Stimulated activated CD8-positive, alpha-beta memory T cell treated with anti-CD3 and anti-CD28 coated beads, Interleukin-7, amount 100 ng/mL, for 48 hours (primary cell): ENCODE measurements at places on chromosomes 2 and 18.
A peak's percentile ranks its signal among the peaks of the same experiment; 100 is the strongest.

DNA sequence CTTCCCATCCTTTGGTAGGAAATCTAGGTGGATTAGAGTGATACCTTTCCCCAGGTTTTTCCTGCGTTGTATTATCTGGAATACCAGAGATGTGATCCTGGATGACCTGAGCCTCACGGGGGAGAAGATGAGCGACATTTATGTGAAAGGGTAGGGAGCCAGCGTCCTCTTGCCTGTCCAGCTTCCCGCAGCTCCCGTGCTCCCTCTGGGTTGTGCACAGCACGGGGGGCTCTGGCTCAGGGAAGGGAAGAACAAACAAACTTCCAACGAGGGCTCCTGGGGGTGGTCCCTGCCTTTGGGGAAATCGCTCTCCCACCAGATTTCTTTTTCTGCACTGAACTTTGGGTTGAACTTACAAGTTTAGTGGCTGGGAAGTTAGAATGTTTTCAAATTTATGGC is 215.7 kb downstream of the DYSF start:
- DNase-seq: no peak

- DNase-seq: no peak
Observed at GRCh38 chr2:222057347-222058073, 241.3 kb downstream of the PAX3 start.

GRCh38 chr2:236171181-236171679 is 3.0 kb upstream of the GBX2 start:
- DNase-seq: no peak

DNA sequence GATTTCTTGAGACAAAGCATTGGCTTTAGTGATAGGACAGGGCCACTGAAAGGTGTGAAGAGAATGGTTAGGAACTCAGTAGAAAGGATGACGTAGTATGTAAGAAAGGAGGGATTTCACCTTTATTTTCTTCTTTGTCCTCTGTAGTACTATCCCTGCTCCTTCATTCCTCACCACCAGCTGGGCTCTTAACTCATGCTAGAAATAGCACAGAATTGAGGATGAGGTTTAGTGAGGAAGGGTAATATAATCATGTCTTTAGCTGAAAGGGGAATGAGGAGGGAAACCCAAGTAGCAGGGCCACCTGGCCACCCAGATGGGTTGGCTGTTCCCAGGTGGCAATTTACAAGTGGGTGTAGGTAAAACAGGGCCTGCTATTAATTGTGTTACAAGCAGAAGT is 15.2 kb downstream of the ACVR2A start:
- no peak for DNase-seq

DNA sequence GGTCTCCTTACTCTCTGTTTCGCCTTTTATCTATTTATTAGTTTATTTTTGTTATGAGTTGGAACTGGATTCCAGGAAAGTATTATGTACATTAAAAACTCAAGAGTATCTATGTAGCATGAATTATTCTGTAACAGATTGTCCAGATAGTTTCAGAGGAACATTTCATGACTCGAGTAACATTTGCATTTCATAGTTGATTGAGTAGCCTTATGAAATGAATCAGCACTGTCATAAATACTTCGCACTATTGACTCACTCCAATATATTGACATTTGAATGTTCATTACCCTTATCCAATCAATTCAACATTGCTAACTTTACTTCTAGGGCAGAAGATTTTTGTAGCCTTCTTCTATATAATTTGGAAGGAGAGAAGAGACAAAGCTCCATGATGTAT is 11.3 kb upstream of the VRK2 start:
- DNase-seq: no peak

GRCh38 chr18:33161131-33161530 is 279.4 kb downstream of the CCDC178 start:
- no peak for DNase-seq

- DNase-seq: no peak
Observed at GRCh38 chr2:98738304-98738703, 7.4 kb upstream of the MGAT4A start.

DNA sequence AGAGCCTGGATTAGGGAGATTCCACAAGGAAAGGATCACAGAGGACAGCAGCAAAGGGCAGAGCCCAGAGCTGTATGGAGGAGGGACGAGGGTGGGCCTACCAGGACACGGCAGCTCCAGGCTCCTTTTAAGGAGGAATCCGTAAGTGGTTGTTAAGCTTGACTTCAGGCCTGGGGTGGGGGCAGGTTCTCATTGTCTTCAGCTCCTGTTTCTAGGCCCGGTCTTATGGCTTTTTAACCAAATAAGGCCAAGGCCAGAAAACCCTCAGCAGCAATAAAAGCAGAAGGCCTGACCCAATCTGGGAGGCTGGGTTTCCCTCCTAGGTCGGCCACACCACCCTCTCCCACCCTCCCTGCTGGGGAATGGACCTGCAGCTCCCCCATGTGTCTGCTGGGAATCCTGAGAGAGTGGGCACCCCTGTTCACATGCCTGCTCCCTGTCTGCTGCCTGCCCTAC is 111.2 kb downstream of the PLB1 start:
- DNase-seq: no peak

GRCh38 chr2:14535156-14535555 is 97.4 kb upstream of the LRATD1 start:
- no peak for DNase-seq

GRCh38 chr2:28475088-28475595 is 20.7 kb upstream of the PLB1 start:
- DNase-seq: no peak

DNA sequence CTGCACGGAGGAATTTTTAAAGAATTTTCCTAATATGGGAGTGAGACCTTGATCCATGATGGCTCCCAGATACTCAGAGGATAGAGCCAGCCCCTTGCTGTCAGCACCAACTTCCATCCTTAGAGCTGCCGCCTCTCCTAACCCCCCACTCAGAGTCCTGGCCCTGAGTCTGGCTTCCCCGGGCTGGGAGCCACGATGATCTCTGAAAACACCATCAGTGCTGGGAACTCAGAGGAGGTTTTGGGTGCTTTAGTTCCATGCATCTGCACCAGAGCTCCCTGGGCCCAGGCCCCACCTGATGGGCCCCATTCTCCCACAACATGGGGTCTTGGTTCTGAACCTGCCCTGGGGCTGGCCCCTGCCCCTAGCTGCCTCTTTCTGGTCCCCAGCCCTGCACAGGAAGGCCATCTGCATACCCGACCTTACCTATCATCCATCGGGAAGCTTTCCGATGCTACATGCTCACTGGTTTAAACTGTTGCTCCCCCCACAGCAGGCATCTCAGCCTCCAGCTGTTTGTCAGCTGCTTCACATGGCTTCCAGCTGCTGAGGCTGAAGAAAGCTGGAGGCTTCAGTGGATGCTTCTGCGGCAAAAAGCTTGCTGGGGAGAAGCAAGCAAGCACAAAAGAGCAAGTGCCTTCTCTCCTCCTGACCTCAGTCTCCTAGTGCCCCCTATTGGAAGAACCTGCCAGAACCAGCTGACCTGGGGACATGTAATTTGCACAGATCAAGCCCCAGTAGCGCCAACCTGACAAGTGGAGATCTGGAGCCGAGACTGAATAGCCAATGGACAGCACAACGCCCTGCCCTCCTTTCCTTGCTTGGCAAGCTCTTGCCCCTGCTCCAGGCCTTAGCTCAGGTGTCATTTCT is 24.2 kb upstream of the RHOB start:
- no peak for DNase-seq

DNA sequence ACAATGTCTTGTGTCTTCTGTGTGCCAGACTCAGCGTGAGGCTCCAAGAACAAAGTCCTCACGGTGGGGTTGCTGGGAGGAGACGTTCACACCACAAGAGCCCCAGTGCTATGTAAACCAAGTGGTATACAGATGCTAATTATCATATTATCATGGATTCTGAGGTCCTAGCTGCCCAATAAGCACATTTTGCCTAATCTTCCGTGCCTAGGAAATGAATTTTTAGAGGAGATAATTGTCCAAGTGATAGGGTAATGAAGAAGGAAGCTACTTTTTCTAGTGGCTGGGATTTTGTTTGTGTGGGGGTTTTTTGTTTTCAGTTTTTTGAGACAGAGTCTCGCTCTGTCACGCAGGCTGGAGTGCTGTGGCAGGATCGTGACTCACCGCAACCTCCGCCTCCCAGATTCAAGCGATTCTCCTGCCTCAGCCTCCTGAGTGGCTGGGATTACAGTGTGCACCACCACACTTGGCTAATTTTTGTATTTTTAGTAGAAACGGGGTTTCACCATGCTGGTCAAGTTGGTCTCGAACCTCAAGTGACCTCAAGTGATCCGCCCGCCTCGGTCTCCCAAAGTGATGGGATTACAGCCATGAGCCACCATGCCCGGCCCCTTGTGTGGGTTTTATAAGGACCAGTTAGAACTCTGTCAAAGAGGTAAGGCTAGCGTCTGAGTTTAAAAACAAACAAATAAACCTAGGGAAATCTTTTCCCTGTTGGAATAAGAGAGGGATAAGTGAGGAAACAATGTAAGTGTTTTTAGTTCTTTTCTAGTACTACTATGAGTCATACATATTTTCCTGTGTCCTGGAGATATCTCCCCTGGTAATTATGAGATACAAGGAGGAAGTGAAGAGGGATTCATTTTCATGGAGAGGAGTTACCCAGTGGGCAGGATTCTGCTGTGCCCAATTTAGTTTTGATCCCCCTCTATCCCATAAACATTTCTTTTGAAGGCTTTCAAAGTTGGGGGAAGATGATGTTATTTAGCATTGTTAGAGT is 9.5 kb upstream of the SMAD7 start:
- DNase-seq: no peak

DNA sequence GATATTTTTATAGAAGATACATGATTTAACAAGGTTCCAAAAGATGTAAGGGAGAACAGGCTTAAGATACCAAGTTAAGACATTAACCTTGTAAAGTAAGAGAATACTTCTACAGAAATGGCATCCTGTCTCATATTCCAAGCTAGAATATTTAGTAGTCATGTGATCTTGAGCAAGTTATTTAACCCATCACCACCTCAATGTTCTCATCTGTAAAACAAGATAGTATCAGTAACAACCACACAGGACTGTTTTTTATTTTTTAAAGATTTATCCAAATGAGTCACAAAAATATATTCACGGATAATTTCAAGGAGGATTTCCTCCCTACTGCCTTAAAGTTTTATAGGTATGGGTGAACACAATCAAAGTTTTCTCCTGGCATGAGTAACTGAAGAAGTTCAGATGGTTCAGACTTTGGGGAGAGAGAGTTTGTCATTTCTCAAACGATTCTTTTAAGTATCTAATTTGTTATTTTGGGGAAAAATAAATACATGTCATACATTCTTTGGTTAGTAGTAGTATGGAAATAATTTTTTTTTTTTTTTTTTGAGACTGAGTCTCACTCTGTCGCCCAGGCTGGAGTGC is 25.9 kb downstream of the ROCK1 start:
- DNase-seq: no peak

- no peak for DNase-seq
Observed at GRCh38 chr18:9516437-9517064, 41.2 kb downstream of the RALBP1 start.

DNA sequence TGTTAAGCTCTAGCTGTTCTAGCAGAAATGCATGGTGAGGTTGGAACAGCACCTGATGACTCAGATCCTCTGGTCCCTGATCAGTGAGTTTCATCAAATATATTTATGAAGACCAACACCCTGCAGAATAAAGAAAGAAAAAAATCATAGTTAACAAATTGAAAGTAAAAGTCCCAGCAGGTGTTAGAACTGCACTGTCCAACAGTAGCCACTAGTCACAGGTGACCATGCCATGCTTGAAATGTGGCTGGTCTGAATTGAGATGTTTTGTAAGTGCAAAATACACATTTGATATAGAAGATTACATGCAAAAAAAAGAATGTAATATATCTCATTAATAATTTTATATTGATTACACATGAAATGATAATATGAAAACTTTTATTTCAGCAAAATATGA is 1010.7 kb upstream of the ZEB2 start:
- DNase-seq: no peak

DNA sequence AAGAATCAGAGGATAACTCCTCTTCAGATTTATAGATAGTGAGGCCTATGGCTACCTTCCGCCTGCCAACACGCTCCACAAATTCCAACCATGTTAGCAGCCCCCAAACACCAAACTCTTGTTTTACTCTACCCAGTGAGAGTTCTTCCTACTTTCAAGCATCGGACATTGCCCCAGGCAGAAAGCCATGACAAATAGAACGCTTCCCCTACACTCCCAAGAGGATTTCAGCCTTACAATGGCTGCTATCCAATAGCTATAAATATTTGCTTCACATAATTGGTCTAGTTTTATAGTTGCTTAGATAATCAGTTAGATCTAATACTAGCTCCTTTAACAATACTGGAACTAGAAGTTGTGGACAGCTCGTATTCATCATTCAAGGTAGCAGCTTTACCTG is 503.4 kb upstream of the VRK2 start:
- no peak for DNase-seq

- DNase-seq: no peak
Observed at GRCh38 chr2:118053681-118054080, 34.6 kb upstream of the INSIG2 start.

DNA sequence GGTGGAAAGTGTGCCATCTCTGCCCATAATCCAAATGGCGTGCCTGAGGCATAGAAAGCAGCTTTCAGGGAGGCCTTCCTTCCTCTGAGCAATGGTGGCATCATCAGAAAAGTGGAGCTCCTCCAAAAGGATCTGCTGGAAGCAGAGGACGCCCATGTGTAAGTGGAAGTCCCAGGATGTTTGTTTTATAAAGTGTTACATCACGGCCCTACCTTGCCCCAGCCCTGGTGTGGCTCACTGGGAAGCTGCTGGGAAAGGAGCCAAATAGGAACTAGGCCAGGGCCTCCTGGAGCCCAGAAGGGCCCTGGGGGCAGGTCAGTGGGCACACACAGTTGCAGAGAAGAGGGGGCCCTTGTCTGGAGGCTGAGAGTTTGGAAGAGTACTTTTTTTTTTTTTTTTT is 4.2 kb upstream of the ODC1 start:
- DNase-seq: no peak

DNA sequence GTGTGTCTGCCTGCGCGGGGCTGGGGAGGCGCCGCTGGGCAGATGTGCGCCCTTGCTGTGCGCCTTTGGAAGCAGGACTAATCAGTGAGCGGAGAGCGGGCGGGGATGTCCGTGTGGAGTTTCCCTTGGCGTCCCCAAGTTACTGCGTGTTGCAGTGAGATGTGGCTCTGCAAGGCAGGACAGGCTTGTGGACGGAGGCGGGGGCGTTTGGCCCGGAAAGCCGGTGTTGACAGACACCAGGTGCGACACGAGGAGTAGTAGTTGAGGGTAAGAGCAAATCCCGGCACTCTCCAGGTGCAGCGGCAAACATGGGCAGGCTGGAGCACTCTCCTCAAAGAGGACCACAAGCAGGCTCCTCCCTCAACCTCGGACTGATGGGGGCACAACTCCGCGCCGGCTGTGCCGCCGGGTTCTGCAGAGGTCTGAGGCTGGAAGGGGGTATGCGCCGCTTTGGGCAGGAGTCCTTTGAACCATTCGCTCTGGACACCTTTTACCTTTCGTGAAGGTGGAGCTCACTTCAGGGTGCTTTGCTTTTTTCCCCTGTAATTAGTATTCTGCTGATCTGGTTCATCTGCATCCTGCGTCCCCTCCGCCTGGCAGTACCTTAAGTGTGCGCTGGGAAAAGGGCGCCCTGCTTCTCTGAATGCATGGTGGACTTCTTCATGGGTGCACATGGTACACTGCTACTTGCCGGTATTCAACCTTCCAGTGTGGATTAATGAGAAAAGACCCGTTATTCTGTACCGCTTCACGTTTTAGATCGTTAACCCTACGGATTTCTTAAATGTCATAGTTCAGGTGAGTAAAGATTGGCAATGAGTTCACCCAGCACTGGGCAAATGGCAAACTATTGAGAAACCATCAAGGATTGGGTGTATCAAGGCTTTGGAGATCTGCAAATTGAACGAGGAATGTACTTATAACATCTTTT is 608 bp downstream of the CDH7 start:
- DNase-seq: no peak

- DNase-seq: peak; percentile 66
Observed at GRCh38 chr2:230614913-230615332, 97.7 kb upstream of the CAB39 start.
